ENCODE measurements at places on chromosomes 7 and 10. TPM values are rescaled to one million over a fixed set of nuclear protein-coding genes. Genes with fewer than 3 reads are reported as not detected.
A peak's percentile ranks its signal among the peaks of the same experiment; 100 is the strongest.

- no peak for DNase-seq
Observed at GRCh38 chr7:98719396-98719795, 102.3 kb downstream of the NPTX2 start.

DNA sequence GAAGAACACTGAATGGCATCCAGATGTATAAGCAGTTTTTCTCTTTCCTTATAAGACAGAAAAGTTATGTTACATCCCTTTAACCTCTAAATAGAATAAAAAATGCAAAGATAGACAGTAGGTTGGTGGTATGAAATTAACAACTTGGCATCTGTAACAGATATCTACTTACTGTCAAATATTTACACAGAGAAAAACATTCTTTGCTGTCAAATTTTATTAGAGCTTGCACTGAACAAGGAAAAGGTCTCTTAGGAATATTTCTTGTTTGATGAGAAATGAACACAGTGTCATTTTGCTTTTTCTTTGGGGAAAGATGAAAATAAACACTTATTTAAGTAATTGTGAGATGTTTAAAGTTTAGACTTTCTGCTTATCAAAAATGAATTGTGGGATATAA, 65.6 kb upstream of the PCDH15 start:
- DNase-seq, result no peak

GRCh38 chr10:10294881-10295529, 722.7 kb upstream of the CELF2 start:
- DNase-seq, result no peak

DNA sequence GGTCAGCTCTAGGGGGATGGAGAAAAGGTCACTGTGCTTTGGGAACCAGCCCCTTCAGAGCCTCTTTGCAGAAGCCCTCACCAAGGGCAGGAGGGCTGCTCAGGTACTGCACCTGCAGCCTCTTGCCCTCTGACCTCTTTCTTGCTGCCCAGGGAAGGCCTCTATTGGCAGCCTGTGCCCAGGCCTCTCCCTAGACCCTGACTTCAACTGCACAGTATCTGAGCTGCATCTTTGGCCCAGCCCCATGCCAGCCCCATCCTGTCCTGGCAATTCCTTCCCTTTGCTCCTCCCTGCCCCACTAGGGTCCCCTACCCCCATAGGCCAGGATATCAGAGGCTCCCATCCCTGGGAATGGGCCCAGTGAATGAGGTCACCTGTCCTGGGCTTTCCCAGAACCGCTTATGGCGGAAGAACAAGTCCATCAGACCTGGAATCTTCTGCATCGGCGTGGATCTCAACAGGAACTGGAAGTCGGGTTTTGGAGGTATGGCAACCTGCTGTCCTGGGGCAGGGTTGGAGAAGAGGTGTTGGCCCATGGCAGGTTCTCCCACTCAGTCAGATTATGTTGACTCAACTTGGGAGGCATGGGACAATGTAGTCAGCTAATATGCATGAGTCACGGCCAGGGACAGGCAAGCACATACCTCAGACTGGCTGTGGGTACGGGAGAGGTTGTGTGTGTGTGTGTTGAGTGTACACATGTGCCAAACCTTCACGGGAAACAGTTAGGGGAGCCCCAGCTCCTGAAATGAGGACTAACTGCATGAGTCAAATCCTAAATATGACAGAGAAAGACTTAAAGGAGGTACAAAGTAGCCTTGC, 17.1 kb upstream of the CPA1 start:
- peak; percentile 93 for DNase-seq

Gene OR9A2
- total RNA-seq, result not detected

Gene RUFY2
- 37.3 TPM for total RNA-seq

Measured in fibroblast of the aortic adventitia (primary cell).